ENCODE measurements at places on chromosomes 3 and 15.

DNA sequence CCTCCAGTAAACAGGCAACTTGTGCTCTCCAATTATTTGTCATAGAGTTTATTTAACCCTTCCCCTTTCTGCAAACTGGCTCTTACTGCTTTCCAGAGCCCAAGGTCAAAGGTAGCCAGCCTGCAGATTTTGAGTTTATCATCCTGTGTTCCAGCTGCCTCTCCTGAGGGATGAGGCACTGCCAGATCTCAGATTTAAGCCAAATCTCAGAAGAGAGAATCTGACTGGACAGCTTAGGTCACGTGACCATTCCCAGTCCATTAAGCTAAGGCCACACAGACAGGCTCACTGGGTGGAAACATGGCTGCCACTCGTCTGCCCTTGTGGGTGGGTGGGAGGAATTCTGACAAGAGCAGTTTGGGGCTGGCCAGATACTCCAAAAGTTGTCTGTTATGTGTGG is 8.6 kb upstream of the SIAH2 start:
- no peak for DNase-seq

DNA sequence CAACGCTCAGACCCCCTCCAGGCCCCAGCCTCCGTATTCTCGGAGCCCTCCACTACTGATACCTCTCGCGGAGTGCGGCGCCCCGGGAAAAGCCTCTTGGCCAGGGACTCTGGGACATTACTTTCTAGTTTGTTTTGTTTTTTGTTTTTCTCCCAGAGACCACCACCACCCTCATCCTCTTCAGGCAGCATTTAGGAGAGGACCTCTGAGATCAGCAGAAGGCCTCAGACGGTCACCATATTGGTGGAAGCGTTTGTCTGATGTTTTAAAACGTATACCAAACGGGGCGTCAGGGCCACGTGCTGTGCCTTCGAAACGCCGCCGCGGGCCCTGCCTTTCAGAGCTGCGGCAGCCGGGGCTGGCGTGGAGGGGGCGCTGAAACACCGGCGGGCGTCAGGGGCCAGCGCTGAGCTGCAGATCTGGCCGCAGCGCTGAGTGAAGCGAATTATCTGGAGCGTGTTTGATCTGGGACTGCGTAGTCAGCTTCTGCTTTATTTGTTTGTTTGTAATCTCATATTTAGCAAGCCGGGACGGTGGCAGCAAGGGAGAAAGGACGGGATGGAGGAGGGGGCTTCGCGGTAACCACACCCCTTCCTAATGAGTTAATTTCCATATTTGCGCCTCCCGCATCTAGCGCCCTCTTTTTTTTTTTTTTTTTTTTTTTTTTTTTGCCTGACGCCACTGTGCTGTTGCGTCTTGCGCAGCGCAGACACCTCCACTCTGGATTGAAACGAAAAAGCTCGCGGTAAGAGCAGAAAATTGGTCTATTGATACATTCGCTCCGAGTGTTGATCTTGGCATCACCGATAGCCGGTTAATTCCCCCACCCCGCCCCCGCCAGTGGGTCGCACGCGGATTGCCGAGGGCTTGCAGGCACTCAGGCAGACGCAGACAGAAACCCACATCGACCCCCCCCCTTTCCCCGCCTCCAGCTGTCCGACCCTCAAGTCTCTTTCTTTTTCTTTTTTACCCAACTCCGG is 14.9 kb downstream of the SOX2 start:
- DNase-seq: no peak

DNA sequence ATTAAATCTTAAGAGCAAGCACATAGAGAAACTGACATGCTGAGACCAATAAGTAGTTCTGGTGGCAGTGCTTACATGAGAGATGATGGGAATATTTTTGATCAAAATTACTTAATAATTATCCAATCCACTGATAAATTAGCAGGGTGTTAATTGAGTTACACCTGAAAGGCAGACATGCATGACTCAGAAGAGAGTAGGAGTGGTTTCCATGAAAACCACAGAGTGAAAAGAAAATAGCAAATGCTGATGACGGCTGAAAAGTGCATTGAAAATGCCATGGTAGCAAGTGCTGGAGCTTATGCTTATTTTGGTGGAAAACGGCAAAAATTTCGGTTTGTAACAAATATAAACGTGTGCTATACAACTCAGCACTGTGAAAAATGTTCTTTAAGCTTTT is 267.8 kb upstream of the LRRN1 start:
- no peak for DNase-seq

DNA sequence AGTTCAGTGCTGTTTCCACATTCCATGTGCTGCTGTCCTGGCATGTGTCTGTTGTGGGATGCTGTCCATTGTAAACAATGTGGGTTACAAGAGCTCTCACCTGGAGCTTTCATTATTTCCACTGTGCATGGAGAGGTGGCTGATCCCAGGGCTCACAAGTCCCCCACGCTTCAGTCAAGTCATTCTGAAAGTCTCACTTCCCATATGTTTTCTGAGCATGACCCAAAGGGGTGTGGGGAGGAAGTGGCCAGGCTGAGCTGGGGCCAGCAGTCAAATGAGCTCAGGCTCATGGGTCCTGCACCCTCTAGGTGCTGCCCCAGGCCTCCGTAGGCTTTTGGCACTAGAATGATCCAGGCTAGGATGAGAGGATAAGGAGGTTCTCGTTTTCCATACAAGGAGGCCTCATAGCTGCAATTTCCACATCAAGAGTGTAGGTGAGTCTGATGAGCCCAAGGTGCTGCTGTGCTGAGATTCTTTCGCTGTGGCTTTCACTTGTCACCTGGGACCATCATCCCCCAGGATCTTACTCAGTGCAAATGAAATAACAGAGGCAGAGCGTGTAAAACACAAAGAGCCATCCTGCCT is 22.0 kb downstream of the STARD5 start:
- no peak for DNase-seq

All from NCI-H526 treated with DMSO at 0.1 percent for 48 hours (cell line).